ENCODE measurements at places on chromosomes 4 and X.
A peak's percentile ranks its signal among the peaks of the same experiment; 100 is the strongest.

DNA sequence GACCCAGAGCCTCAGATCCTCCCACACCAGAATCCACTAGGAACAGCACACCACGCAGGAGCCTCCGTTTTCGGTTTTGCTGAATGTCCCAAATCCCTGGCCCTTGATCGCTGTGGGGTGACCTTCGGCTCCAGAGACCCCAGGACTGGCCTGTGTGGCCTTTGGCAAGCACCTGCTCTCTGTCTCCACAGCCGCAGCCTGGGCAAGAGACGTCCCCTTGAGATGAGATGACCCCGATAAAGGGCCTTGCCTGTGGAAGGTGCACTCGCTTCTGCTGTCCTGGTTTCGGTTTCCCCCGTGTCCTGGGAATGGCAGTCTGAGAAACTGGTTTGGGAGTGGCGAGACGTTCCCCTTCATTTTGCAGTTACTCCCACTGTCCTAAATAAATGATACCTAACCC, 9.6 kb downstream of the PSAPL1 start:
- DNase-seq, result no peak

GRCh38 chr4:87310691-87311335, 11.9 kb downstream of the HSD17B13 start:
- no peak for DNase-seq

DNA sequence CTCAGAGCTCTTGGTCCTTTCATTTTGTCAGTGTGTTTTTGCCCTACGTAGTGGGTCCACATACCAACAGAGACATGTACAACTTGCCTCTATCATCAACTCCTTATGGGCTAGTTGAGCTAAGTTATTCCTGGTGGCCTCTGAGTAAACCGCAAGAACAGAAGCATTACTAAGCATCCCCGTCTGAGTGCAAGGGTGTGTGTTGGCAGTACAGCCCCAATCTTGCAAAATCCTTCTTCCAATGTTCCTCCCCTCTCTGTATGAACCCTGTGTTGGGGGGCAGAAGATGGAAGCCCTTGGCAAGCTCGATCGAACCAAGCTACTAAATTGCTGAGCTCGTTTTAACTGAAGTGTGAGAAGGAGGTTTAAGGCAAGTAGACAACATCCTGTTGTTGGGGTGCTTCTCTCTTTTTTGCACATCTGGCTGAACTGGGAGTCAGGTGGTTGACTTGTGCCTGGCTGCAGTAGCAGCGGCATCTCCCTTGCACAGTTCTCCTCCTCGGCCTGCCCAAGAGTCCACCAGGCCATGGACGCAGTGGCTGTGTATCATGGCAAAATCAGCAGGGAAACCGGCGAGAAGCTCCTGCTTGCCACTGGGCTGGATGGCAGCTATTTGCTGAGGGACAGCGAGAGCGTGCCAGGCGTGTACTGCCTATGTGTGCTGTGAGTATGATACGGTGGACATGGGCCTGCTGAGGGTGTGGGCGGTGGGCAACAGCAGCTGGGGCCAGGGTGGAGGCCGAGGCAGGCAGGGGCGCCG, at the start of gene SH2D1A:
Gene SH2D1A (plus strand): TSS at position 447 of the 760 bp plus-strand sequence. CDS start 80 bp downstream, at position 527.
- DNase-seq, result no peak

DNA sequence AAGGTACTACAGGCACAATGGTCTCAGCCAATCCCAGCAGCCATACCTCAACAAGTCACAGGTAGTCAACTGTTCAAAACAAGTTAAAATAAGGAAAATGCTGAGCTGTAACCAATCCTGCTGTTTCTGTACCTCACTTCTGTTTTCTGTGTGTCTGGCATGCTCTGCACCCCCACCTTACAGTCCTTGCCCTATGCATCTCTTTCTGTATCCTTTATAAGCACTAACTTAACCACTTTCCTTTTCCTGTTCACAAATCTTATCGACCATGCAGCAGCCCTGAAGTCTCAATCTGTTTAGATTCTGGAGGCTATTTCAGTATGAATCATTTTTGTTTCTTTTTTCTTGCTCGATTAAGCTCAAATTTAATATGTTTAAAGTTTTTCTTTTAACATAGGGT, 12.5 kb upstream of the FAM13A start:
- no peak for DNase-seq

DNA sequence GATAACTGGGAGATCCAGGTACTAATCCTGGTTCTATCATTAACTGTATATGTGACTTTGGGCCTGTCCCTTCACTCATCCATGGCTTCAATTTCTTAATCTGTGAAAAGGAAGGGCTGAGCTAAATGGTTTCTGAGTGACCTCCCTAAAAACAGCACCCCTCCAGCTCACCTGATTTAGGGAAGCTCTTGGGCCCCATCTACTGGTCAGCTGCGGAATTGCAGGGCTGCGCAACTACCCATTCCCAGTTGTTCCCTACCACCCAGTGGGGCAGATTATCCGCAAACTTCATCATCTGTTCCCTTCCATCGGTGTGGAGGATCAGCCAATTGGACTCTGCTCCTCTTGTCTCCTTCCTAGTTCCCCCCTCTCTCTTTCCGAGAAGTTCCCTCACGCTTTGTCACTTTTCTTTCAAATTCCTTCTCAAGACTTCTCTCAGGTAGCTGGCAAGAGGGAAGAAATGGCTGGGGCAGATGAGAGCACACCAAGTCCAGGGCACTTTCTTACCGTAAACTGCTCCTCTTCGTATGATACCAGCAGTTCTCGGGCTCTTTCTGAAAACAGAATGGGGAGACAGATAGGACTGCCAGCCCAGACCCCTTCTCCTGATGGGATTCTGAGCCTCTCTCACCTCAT, 5.8 kb downstream of the LAS1L start:
- DNase-seq, result peak; percentile 65

- no peak for DNase-seq
Observed at GRCh38 chr4:138749303-138749702, 266.3 kb upstream of the NOCT start.

DNA sequence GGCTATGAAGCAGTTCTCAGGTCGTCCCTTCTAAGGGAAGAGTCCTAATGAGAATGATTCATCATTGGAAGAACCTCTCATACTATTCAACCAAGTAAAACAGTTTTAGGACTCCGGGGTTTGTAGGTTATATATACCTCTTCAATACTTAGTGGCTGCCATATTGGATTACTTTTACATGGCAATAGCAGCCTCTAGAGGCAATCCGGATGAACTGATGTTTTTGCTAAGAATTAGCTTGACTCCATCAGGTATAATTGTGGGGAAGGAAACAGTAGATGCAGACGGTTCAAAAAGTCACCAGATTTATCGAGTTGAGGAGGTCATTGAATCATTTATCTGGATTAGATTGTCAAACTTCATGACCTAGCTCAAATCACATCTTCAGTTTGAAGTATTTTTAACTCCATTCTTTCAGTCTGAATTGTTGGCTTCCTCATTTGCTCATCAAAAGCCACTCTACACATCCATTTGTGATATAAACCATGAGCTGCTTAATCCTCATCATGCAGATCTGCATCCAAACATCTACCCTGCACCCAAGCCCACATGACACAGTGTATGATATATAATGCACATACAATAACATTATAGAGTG, 28.4 kb downstream of the GUCY1B1 start:
- DNase-seq, result no peak

- DNase-seq, result no peak
Observed at GRCh38 chr4:8778291-8778690, 93.3 kb downstream of the HMX1 start.

- DNase-seq, result no peak
Observed at GRCh38 chr4:181674315-181674875, 568.8 kb upstream of the TENM3 start.

DNA sequence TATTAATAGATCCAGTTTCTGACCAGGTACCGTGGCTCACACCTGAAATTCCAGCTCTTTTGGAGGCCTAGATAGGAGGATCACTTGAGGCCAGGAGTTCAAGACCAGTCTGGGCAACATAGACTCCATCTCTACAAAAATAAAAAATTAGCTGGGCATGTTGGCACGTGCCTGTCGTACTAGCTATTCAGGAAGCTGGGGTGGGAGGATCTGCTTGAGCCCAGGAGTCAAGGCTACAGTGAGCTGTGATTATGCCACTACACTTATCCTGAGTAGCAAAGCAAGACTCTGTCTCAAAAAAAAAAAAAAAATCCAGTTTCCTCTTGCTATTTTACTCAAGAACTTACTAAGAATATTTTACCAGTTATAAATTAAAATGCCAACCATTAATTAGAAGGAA, 91.7 kb downstream of the SLC10A6 start:
- DNase-seq, result no peak

- no peak for DNase-seq
Observed at GRCh38 chr4:180674619-180675358, 1568.4 kb upstream of the TENM3 start.

DNA sequence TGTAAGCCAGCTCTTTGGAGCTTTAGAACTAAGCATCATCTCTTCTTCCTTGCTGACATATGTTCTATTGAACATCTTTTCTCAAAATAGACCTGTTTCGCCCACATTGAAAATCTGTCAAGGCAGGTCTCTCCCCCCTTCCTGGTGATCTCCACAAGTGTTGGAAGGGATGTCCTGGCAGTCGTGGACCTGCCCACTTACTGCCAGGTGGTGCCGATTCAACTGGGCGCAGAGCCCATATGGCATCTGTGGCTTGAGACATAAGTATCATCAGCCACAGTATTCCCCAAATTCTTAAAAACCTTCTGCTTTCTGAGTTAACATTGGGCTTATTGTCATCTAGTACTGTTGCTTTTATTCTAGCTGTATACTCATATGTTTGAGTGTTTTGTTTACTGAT, 969.3 kb upstream of the FTHL17 start:
- no peak for DNase-seq
